ENCODE measurements at places on chromosomes 6 and 20.

- DNase-seq = no peak
Measured at GRCh38 chr6:68038815-68039408, 596.2 kb upstream of the ADGRB3 start.

DNA sequence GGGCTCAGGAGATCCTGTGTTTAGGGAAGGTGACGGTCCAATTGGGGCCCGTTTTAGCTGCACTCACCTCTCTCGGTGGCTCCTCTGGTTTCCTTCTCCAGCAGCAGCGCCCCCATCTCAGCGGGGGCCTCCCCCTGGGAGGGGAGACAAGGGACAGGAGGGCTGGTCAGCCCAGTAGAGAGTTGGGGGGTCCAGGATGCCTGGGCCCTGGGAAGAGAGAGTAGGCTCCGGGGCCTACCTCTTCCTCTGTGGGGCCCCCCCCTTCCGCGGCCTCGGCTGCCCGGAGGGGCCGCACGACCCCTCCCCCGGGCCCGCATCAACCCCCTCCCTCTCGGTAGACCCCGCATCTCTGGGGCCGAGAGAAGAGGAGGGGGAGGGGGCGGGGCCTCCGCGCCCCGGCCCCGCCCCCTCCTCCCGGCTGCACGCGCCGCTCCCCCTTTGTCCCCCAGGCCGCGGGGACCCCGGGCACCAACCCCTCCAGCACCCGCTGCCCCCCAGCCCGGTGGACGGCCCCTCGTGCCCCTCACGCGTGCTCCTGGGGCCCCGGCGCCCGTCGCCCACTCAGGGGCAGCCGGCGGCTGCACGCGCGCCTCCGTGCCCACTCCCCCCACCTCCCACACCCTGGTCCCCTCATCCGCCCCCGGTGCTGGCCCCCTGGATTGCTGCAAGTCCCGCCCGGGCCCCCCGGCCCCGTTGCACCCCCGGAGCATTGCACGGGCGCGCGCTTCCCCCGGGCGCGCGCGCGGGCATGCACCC is 464 bp downstream of the EHMT2 start:
- no peak for DNase-seq

DNA sequence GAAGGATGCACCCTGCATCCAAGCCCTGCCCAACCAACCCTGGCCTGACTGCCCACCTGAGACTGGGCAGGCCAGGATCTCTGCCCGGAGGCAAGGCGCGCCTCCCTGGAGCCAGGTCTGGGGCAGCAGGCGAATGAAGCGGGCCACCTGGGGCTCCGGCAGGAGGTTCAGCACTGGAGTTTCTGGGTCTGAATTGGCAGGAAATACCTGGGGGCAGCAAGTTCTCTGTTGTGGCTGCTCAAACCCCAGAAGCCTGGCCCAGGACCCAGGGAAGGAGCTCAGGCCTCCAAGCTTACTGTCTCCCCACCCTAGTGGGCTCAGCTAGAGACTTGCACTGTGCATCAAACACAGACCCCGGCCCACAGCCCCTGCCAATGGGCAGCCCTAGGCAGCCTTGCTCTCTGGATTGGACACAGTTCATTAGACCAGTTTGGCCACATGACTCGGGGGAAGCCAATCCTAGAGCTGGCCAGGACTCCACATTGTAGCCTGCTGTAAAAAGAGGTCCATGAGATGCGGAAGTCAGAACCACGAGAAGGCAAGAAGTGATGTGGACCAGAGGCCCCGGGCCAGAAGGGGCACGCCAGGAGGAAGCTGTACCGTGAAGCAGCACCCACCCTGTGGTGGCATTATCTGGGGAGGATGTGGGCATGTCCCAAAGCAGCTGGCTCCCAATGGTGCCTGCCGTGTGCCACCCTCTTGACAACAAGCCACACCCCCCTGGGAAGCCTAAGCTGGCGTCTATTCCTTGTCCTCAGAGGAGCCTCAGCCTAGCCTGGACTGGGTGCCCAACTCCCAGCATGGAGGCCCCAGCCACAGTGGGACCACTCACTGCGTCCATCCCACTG is 3.1 kb downstream of the CPXM1 start:
- peak; percentile 29 for DNase-seq

DNA sequence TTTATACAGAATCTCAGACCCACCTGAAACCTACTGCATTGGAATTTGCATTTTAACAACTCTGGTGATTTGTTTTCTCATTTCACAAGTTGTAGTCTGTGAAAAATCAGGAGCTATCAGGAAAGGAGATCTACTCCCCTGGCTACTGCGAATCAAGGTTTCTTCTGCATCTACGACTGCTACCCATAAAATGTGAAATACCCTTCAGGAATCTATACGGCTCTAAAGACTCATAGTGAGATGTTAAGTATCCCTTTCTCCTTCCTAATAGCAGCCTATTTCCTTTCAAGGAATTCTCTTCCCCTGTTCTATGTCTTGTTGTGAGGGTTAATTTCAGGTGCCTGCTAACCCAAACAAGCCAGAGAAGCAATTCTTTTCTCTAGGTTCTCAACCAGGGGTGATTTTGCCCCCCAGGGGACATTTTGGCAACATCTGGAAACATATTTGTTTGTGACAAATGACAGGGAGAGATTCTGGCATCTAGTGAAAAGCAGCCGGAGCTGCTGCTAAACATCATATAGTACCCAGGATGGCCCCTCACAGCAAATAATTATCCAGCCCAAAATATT is 26.3 kb downstream of the WFDC3 start:
- DNase-seq = no peak

DNA sequence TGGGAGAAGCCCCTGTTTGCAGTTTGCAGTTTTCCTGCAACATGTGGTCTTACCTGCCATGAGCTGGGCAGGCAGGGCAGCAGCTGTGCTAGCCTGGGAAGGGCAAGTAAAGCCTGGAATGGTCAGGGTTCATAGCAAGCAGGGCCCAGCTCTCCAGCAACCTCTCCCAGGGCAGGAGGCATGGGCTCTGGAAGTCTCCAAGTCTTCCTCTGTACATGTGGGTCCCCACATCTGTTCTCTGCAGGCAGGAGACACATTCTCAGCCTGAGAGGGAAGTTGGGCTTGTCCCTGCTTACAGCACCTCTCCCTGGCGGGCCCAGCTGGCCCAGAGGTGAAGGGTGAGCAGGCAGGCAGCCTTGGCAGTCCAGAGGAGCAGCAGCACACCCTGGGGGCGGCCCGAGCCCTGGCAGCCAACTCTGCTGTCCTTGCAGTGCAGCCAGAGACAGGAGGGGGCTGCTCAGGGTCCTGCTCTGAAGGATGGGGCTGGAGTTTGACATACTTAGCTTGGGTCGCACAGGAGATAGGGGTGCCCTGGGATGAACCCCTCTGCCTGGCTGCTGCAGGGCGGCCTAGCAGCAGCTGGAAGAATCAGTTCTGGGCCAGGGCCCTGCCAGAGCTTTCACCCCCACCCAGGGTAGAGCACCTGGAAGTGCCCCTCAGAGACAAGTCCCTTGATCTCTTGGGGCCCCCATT is 176.0 kb downstream of the MRPL14 start:
- DNase-seq = peak; percentile 76

DNA sequence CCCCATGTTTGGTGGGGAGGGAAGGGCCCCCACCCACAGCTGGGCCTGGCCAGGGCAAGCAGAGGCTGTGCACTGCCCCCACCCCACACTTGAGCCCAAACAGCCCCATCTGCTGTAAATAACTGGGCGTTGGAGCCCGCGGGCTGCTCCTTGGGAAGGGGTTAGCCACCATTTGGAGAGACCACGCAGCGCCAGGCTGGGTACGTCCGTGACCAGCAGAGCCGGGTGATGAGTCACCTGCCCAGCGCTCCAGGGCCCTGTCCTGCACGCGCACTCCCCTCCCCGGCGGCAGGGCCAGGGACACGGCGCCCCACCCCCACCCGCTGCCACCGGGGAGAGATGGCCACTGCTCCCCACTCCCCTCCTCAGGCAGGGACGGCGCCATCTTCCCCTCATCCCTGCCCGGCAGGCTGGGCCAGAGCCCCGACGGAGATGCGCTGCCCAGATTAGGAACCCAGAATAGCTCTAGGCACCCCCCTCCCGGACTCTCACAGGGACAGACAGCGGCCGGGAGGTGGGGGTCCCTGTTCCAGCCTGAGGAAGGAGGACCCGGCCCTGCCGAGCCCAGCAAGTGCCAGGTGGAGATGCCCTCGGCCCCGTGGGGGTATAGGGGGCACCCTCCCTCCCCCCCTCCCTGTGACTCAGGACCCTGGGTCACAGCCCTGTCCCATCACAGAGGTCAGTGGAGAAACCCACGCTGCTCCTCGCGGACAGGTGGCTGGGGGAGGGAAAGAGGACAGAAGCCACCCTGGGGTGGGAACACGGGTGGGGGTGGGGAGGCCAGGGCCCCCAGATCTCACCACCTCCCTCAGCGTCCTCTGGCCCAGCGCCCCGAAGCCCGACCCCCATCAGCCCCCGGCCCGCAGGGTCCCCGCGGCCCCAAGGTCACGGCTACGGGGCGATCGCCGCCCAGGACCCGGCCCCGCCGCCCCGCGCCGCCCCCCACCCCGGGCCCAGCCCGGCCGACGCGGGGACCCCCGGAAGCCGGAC is 642 bp downstream of the EEF1A2 start:
- peak; percentile 50 for DNase-seq

DNA sequence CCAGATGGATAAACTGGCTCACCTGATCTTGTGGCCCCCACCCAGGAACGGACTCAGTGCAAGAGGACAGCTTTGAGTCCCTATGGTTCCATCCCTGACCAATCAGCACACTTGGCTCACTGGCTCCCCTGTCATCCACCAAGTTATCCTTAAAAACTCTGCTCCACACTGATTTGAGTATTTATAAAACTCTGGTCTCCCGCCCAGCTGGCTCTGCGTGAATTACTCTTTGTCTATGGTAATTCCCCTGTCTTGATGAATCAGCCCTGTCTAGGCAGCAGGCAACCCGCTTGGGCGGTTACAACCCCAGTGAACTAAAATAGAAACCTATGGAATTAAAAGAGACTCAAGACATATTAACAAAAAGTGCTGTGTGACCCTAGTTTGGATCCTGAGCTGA is 38.1 kb upstream of the CD83 start:
- peak; percentile 71 for DNase-seq

DNA sequence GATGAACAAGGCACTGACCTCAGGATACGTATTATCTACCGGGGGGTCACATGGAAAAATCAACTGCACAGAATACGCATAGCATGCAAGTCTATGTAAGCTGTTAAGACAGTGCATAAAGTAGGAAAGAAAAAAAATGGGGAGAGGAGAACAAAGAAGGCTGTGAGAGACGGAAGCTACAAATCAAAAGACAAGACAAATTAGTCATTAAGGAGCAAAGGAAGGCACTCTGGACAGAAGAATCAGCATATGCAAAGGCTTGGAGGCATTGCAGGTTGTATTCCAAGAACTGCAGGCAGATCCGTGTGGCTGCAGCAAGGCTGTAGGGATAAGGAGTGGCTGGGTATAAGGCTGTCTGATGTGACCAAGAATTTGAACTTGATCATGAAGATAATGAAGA is 89.0 kb downstream of the NRSN1 start:
- no peak for DNase-seq

- no peak for DNase-seq
Measured at GRCh38 chr6:82249381-82250253, 2.1 kb upstream of the IBTK start.

DNA sequence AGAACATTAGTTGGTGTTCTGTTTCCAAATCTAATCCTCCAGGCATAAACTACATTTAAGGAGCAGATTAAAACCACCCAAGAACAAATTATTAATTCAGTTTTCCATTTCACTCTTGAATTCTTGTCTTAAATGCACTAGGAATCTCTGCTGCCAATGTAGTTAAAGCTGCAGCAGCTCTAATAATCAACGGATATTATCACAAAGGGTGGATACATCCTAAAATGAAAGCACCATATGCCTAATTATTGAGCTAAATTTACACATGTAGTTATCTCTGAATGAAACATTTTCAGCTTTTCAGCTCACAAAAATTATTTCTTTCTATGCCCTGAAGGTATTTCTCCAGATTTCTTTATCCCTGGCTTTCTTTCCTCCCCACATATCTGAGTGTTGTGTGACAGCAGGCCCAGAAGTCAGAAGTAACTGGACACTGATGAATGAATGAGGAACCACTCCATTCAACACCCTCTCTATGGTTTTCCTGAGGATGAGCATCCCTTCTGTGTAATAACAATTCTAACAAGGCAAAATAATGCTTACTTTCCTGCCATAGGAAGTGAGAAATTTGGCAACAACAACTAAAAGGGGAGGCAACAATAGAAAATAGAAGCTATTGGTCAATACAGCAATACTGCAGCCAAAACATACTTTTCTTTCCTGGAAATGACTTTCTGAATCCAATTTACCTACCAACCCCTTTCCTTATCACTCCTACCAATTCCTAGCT is 14.9 kb downstream of the MAN1A1 start:
- DNase-seq = no peak

GRCh38 chr6:154996016-154996590 is 988 bp downstream of the TIAM2 start:
- no peak for DNase-seq

DNA sequence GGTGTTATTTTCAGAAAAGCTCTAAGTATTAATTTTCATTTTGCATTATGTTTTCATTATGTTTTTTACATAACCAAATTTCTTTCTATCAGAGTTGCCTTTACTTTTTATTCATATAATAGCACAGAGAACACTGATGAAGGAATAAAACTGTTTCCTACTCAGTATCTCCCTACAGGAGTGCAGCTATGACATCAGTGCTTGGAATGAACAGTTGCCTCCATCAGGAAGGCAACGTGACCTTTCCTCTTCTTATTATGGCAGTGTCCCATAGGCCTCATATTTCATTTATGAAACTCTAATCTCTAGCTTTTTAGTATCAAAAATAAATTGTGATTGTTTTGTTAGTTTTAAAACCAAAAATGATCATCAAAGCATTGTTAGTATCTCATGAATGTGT is 712.8 kb downstream of the CD109 start:
- DNase-seq = no peak

GRCh38 chr6:158384671-158385110 is 72.4 kb downstream of the TULP4 start:
- DNase-seq = no peak

DNA sequence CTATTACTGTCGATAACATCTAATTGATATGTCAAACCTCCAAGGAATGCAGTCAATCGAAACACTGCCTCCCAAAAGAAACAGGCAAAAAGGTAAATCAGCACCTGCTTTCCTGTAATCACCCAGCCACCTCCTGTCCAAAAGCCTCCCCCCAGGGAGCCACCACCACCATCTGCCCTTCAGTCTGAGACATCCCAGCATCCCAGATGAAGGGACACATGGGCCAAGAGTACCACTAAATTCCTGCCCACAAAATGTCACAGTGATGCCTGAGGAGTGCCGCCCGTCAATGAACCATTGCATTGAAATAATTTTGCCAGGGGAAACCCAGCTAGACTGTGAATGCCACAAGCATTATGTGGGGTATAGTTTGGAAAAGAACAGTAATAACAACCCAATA is 401.7 kb downstream of the ZFAND3 start:
- DNase-seq = no peak

- no peak for DNase-seq
Measured at GRCh38 chr6:36514554-36515456, 32.5 kb downstream of the STK38 start.

- no peak for DNase-seq
Measured at GRCh38 chr20:32230707-32231106, 23.0 kb downstream of the POFUT1 start.

GRCh38 chr6:165729307-165729936 is 66.4 kb upstream of the PDE10A start:
- peak; percentile 51 for DNase-seq

GRCh38 chr20:56929606-56930005 is 300.5 kb downstream of the TFAP2C start:
- DNase-seq = no peak
